Astrocyte of the hippocampus (primary cell): ENCODE measurements at places on chromosomes 5 and 9.

- DNase-seq = no peak
Observed at GRCh38 chr5:142814122-142814521, 43.9 kb downstream of the ARHGAP26 start.

DNA sequence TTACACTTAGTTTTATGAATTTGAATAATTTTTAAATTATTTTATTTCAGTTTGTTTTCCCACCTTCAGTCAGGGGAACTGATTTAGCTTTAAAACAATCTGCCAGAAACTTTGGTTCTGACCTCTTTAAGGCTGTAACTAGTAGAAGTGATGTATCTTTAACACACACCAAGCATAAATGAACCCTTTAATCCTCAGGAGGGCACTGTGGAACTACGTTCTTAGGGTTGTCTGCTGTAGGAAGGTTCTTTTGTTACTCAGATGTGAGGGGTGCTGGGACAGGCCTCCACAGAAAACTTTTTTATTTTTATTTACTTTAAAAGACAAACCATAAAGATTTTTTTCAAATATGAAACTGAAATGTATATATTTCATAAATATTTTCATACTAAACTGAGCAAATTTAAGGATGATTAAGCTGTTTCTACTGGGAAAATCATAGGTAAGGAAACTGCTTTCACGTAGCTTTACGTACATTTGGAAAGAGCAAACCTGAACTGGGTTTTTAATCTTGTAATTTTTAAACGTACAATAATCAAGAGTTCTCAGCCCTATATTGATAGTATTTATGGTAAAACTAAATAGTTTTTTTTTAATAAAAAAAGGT lies 5.3 kb downstream of the KLF4 start:
- DNase-seq = peak; percentile 82

DNA sequence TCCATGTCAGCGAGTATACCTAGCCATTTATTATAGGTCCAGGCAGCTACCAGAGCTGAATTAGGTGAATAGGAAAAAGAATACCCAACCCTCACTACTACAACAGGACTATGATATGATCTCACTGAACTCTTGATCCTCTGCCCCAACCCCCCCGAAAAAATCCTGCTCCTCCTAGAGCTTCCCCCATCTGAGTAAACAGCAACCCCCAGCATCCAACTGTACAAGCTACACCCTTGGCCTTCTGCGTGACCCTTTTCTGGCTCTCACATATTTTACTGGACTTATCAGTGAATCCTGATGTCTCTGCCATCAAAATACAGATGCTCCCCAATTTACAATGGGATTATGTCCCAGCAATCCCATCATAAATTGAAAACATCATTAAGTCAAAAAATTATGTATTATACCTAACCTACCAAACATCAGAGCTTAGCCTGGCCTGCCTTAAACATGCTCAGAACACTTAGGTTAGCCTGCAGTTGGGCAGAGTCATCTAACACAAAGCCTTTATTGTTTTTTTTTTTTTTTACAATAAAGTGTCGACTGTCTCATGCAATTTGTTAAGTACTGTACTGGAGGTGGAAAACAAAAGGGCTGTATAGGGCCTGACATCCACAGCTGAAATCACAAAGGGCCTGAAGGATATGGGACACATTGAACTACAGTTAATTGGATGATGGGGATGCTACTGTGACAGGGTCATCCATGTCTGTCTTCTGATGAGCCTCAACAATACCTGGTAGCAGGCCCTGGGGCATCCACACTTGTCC lies 128.9 kb upstream of the ERCC6L2 start:
- DNase-seq = no peak

GRCh38 chr9:87635656-87636501 lies 90.0 kb upstream of the CTSL start:
- DNase-seq = no peak

GRCh38 chr9:25804856-25805255 lies 126.6 kb upstream of the TUSC1 start:
- no peak for DNase-seq

DNA sequence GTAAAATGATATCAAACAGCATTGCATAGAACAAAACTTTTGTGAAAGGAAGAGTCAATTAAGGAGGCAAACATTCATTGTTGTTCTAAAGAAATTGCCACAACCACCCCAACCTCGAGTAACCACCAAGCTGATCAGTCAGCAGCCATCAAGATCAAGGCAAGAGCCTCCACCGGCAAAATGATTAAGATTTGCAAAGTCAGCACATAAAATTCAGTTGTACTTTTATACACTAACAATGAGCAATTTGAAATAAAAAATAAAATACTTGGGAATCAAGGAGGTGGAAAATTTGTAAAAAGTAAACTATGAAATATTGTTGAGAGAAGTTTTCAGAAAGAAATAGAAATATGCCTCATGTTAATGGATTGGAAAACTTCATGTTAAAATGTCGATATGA lies 1118.5 kb downstream of the PTPRD start:
- no peak for DNase-seq

DNA sequence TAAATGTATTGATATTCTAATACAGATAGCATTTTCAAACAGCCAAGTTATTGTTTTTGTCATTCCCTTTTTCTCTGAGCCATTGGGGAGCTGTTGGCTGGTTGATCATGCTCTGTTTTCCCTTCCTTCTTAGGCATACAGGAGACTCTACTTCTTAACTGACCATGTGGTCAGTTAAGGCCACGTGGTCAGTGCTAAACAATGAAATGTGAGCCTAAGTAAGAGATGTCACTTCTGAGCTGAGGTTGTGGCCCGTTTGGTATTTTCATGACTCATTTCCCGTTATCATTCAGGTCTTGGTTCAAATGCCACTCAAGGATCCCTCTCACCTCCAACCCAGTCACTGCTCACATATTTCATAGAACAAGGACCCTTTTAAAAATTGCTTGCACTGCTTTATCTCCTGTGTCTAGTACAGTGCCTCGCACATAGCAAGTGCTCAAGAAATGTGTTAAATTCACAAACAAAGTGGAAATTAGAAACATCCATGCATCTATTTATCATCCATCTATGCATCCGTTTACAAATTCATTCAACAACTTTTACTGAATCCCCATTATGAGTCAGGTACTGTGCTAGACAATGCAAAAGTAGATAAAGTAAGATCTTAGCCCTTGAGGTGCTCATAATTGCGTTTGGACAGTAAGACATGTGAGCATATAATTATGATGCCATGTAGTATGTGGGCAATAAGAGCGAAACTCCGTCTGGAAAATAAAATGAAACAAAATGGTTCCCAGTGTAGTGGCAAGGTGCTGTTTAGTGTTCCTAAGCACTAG lies 50.7 kb downstream of the ARRDC3 start:
- peak; percentile 77 for DNase-seq

- no peak for DNase-seq
Observed at GRCh38 chr5:159210210-159210661, 883 bp upstream of the RNF145 start.

DNA sequence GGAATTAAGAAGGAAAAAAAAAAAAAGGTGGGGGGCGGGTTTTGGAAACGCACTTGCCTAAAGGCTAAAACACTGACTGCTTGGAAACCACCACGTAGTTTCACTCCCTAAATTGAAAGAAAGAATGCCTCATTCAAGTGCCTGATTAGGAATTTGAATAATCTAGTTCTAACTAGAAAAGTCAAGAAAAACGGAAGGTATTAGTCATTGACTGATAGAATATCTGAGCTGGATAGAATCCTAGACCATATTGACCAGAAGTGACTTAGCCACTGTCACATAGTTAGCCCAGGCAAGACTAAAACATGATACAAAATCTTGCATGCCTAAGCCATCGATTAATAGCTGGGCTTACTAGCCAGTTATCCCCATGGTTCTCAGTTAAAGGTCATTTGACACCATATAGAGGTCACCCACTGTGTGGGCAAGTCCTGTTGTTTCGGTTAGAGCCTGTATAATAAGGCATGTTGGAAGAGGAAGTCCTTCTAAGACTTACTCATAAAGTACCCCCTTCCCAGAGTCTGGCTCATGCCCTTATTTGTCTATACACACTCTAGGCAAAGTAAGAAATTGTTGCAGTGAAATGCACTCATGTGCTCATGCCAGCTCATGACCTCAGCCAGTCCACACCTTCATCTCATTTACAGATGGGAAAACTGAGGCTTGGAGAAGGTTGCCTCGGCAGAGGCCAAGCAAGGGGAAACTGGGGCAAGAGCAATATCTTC lies 40.2 kb downstream of the SH3RF2 start:
- peak; percentile 76 for DNase-seq

- DNase-seq = no peak
Observed at GRCh38 chr9:95181226-95181818, 136.2 kb downstream of the FANCC start.

- DNase-seq = no peak
Observed at GRCh38 chr5:178324481-178325310, 92.1 kb upstream of the PHYKPL start.

GRCh38 chr9:127444921-127445850 lies 6.0 kb downstream of the RPL12 start:
- DNase-seq = peak; percentile 69

DNA sequence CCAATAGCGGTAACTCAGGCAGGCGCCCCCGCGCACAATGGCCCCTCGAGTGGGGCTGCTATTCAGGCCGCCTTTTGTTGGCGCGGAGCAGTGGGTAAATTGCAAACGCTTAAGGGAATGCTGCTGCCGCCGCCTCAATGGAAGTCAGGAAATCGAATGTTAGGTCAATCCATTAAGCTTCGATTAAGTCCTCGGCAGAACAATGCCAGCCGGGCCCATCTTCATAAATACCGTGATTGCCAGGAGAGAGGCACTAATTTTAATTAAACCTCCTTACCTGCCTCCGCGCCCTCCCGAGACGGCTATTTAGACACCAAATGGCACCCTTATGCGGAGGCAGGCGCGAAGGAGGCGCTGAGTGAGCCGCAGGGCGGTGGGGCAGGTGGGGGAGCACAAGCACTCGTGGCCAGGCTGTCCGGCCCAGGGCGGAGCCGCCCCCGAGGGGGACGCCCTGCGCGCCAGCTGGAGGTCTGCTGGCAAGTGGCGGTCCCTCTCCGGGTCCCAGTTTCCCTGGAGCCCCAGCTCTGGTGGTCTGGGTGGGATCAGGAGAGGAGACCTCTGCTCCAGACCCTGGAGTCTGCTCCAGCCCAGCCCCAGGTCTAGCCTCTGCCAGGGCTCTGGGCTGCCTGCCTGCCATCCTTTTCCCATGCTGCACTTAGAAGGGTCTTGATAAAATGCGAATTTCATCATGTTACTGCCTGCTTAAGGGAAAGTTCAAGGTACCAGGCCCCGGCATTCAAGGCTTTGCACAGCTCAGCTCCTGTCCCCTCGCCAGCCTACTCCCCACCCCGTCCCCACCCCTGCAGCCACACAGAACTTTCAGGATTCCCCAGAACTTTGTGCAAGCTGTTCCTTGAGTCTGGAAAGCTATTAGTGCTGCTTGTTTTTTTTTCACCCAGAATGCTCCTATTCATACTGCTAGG lies 19.7 kb downstream of the NR5A1 start:
- DNase-seq = no peak

DNA sequence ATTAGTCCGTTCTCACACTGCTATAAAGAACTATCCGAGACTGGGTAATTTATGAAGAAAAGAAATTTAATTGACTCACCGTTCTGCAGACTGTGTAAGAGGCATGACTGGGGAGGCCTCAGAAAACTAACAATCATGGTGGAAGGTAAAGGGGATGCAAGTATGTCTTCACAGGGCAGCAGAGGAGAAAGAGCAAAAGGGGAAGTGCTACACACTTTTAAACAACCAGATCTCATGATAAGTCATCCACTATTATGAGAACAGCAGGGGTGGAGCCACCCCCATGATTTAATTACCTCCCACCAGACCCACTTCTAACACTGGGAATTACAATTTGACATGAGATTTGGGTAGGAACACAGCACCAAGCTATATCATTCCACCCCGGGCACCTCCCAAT lies 26.6 kb downstream of the FST start:
- DNase-seq = no peak

DNA sequence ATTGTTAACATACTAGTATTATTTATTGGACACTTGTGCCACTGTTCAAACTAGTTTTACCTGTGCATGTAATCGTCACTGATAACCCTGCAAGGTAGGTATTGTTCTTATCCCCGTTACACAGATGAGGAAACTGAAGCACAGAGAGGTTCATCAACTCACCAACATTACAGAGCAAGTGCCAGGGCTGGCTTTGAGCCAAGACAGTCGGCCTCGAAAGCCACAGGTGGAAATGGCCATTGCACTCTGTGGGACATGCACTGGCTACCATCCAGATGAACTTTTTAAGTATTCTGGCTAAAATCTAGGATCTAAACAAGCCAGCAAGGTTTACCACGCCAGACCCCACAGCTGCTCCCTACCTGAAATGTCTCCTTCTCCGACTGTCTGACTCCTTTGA lies 57.9 kb downstream of the TEX10 start:
- no peak for DNase-seq

- peak; percentile 79 for DNase-seq
Observed at GRCh38 chr5:88889189-88890069, 6.4 kb upstream of the MEF2C start.

- DNase-seq = no peak
Observed at GRCh38 chr5:42970636-42971559, 69.2 kb downstream of the ANXA2R start.

DNA sequence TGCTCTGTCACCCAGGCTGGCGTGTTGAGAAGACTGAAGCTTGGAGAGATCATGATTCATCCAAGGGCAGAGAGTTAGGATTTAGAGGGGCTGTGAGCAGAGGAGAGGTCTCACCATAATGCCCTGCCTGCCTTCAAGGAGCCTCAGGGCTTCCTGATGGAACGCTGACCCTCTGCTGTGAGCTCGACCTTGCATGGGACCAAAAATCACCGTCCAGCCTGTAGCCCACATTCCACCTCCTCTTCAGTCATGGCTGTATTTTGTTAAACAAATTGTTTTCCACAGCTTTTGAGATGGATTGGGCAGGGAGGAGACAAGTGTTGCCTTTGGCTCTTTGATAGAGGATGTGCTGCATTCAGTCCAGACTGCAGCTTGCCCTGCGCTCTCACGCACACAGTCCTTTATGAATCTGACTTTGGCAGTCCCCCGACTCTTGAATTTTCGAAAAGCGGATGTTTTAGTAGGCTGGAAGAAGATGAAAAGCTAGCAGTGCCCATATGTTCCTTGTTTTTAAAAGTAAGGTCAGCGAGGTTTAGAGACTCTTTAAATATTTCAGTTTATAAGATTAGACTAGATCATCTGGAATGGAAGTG lies 79.5 kb downstream of the MVB12B start:
- no peak for DNase-seq

GRCh38 chr5:83787631-83788030 lies 67.0 kb upstream of the HAPLN1 start:
- DNase-seq = no peak

DNA sequence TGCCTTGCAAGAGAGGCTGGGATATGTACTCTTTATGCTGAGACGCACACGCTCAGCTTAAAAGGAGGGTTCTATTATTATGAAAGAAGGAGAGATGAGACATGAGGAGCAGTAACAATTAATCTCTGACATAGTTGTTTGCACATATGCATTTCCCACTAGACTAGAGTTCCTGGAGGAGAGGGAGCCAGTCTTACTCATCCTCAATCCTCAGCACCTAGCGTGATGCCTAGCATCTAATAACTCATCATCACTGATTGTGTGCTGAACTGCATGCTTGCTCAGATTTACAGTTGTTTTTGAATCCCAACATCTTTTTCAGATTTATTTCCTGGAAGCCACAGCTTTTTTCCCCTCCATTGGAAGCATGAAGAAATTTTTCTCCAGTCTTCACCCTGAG lies 35.5 kb downstream of the GCNT4 start:
- no peak for DNase-seq

- peak; percentile 33 for DNase-seq
Observed at GRCh38 chr5:160390787-160391696, 8.8 kb downstream of the FAM200C start.
